Cardiac septum (tissue), 1 donor: ENCODE measurements at places on chromosomes 3 and 15. TPM values are rescaled to one million over a fixed set of nuclear protein-coding genes. Genes with fewer than 3 reads are reported as not detected.

DNA sequence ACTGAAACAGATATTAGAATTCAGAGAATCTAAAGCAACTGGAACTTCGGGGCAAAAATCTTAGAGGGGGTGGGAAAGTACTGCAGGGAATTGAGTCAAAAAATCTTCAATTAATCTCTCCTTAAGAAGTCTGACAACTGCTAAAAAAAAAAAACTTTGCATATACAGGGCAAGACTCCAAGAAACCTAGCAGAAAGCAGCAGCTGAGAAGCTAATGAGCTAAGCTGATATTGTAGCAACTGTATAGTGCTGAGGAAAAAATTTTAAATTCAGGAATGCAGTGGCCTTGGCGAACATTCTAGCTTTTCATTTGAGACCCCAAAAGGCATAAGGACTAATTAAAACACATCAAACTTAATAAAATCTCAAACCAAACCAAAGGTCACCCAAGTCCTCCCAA, 113.6 kb downstream of the SCAPER start:
- no peak for DNase-seq

GRCh38 chr3:184887574-184887973, 75.6 kb downstream of the VPS8 start:
- DNase-seq: no peak

Gene NT5DC2
- total RNA-seq: 58.2 TPM

GRCh38 chr3:174220775-174221554, 638.2 kb upstream of the NAALADL2 start:
- no peak for DNase-seq

- DNase-seq: no peak
Measured at GRCh38 chr3:159560214-159560979, 428.2 kb upstream of the IL12A start.

Gene CALML4
- 1.6 TPM for total RNA-seq

DNA sequence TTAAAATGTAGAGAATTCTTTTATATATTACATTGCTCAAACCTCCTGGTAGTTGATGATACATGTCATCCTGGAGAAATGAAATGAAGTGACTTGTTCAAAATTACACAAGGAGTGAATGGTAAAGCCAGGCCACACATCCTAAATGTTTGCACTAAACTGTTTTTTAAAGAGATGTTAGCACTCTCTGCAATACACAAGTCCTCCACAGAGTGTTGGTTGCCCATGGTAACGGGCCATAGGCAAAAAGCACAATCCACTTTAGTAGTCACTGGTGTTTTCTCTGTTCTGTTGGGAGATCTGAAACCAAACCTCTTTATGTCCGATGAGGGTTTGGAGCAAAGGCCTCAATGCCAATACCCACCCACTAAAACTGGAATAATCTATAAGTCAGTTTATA, 907.4 kb downstream of the NTRK3 start:
- DNase-seq: no peak

- no peak for DNase-seq
Measured at GRCh38 chr3:171812811-171813210, 2.5 kb upstream of the PLD1 start.
